Iris pigment epithelial cell (primary cell): ENCODE measurements at places on chromosomes 13 and 19.
A peak's percentile ranks its signal among the peaks of the same experiment; 100 is the strongest.

- DNase-seq: no peak
Observed at GRCh38 chr13:22080832-22081231, 410.0 kb downstream of the FGF9 start.

- DNase-seq: no peak
Observed at GRCh38 chr19:18153556-18154134, 682 bp downstream of the PIK3R2 start.

DNA sequence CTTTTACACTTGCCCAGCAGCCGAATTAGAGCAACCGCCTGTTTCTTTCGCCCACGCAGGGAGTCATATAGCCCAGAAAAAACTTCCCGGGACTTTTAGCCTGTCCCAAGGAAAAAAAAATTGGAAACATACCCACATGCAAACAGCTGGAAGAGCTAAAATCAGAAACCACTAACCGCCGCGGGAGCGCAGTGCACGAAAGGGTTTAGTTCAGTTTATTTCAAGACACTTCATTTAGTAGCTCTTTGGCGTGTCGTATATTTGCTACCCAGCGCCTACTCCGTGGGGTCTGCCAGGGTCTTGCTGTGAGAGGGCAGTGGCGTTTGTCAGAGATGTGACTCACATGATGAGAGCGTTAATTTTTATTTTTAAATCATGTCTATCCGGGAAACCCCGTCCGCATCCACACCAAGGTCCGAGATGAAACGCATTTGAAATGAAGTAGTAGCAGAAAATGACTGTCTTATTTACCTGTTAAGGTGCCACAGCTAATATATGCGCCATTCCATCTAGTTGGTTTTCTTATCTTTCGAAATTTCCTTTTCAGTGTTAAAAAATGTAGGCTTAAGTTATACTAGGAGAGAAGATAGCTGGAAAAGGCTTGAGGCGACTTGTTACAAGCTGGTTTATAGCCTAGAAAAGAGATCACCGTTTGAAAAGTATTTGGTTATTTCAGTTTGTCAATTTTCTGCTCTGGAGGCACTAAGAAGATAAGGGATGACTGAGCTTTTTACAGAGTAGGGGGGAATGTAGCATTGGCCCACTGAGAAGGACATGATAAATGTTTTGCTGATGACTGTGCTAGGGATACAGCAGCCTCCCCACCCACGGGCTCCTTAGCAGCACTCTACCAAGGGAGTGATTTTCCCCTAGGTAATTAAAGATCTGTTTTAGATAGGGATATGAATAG is 1.7 kb downstream of the KLF5 start:
- peak; percentile 80 for DNase-seq

DNA sequence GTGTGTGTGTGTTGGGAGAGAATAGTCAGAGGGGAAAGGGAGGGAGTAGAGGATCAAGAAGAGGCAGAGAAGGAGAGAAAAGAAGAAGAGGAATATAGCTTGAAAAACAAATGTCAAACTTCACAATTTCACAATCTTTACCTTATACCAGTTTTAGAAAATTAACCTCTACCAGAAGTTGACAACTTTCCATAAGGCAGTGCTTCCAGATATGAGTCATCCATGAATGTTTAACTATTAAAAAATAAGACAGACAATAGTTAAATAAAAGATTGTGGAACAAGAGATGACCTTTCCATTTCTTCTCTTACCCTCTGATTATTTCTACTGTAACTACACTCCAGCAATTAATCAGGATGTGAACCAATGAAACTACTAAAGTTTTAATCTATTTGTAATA is 229.4 kb downstream of the ITGBL1 start:
- peak; percentile 59 for DNase-seq

DNA sequence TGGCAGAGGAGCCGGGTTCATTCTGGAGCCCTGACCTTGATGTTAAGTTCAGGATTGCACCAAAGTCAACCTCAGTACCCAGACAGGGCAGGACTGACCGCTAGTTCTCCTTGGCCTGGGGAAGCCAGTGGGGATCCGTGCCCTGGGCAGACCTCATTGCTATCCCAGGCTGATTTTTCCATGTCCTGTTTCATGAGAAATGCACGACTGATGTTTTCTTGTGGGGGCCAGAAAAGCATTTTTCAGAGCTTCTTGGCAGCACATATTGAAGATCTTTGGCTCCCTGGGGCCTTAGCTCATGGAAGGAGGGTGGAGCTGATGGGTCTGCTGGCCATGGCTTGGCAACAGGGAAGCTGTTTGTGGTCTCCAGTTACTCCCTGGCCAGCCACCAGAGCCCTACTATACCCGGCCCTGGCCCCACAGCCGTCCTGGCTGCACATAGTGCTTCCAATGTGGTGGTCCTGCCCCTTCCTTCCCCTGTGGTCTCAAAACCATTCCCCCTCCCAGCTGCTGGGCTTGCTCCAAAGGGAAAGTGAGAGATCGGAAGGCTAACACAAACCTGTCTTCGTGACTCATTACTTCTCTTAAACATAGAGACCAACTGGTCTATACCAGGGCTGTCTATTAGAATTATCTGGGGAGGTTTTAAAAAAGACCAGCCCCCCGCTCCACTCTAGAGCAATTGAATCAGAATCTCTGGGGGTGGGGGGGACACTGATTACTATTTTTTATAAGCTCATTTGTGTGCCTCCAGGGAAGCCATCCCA is 11.2 kb downstream of the IL17D start:
- no peak for DNase-seq

DNA sequence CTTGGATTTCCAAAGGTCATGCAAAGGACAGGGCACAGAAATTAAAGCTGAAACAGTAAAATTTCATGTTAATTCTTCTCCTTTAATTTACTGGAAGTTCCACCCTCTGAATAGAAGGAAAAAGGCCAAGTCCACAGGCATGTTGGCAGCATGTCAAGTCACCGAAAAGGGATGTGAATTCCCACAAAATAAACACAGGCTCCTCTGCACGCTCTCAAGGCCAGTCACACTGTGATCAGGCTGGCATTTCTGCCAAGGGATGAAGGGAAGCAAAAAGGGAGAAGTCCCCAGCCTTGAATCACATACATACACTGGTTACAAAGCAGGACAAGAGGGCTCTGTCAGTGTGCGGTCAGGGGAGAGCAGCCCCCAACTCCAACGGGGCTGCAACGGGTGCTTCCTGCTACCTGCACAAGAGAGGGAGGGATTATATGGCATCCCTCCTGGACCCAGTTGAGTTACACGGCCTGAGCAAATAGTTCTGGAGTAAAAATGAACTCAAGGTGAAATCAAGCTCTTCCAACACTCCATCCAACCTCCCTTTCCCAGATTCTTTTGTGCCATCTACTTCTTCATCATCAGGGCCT is 6.9 kb downstream of the DCLK1 start:
- peak; percentile 32 for DNase-seq

DNA sequence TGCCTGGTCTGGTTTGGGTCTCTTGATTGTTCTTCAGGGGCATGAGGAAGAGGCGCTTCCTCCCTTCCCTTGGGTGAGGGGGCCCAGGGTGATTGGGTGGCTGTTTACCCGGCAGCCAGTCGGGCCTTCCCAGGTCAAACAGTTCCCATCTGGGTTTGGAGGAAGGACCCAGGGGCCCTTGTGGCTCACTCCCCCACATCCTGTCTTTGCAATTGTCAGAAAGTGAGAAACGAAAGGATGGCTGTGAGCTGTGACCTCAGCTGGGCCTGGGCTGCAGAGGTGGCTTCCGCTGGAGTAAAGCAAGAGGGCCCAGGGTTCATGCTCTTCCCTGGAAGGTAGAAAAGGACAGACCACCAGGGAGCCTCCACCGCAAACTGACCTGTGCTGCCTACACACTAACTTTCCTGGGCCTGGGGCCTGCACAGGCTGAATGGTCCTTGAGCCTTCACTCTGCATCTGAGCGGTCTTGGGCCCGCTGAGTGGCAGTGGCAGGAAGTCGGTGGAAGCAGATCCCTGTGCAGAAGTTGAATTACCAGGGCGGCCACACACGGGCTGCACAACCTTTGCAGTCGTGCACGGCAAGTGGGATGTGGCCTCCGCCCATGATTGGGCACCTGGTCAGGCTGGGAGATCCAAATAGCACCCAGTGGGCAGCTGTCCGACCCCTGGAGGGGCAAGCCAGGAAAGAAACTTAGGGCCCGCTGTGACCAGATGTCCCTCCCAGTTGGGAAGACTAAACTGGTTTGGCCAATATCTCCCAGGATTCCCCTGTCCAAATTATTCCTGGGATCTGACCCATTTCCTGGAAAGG is 5.3 kb upstream of the CD79A start:
- no peak for DNase-seq

DNA sequence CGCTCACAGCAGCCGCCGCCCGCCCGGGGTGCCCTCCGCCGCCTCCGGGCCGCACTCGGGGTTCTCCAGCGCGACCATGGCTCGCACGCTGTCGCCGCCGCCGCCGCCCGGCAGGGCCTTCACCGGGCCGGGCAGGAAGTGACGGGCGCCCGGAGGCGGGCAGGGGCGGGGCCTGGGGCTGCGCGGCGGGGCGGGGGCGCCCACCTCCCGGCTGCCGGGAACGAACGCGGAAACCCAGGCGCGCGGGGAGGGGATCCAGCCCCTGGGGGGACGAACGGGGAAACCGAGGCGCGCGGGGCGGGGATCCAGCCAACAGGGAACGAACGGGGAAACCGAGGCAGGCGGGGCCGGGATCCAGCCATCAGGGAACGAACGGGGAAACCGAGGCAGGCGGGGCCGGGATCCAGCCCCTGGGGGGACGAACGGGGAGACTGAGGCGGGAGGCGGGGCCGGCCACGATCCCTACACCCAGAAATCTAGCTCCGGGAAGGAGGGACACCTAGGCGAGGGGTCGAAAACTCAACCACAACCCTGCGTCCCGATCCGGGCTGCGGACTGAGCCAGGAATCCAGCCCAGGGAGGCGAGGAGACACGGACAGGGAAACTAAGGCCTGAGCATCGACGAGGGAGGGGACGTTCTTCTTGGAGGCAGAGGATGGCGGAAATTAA is at the start of gene R3HDM4:
TSS of gene R3HDM4 (minus strand) at position 140 of the 669 bp plus-strand sequence. CDS start at position 78, 62 bp downstream.
- DNase-seq: peak; percentile 52

DNA sequence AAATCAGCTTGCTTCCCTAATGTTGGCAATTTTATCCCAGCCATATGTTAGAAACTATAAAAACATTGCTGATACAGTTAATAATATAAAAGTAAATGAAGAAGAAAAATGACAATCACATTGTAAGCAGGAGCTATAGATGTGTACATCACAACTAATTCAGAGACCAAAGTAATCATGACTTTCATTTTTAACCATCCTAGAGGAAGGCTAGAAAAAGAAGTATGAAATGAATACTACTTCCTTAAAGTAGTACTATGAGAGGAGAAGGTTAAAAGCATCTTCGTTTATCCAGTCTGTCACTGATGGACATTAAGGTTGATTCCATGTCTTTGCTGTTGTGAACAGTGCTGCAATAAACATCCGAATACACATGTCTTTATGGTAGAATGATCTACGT is 135.5 kb downstream of the IRS2 start:
- no peak for DNase-seq

DNA sequence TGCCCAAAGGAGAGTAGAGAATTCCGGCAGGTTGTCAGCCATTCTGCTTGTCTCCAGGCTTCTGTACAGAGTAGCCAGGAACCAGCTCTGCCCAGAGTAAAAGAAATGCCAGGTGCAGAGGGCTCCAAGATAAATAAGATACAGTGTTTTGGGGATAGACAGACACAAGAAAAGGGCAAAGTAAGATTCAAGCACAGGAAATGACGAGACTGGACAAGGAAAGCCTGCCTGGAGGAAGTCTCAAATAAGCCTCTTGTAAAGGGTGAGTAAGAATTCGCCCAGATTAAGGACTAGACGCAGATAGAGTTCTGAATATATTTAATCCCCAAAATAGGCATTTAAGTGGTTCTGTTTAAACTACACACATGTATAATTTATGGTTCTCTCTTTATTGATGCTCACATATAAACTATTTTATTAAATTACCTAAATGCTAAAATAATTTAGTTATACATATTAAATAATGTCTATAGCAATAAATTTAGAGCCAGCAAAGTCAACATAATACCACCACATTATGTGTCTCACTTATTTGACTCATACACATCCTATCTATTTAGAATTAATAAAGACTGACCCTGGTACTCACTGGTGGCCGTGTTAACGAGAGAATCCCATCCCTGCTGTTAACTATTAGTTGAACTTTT is 98.4 kb upstream of the RAP2A start:
- DNase-seq: no peak

- no peak for DNase-seq
Observed at GRCh38 chr13:44399074-44399473, 25.4 kb downstream of the SERP2 start.

DNA sequence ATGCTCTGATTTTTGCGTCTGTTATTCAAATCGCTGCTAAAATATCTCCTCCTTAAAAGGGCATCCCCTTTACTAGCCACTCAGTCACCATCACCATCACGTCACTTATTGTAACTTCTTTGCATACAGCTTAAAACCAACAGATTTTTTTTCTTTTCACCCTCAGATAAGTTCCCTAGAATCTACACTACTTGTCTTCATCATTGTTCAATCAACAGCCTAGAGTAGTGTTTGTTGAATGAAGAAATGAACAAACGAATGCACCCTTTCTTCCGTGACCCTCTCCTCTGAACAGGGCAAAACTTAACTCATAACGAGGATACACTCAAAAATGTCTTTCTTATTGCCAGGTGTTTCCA is 1.1 kb upstream of the AKAP11 start:
- no peak for DNase-seq

- no peak for DNase-seq
Observed at GRCh38 chr13:26660185-26660584, 100.4 kb downstream of the GPR12 start.

GRCh38 chr13:76812206-76812897 is 73.9 kb downstream of the KCTD12 start:
- DNase-seq: no peak

DNA sequence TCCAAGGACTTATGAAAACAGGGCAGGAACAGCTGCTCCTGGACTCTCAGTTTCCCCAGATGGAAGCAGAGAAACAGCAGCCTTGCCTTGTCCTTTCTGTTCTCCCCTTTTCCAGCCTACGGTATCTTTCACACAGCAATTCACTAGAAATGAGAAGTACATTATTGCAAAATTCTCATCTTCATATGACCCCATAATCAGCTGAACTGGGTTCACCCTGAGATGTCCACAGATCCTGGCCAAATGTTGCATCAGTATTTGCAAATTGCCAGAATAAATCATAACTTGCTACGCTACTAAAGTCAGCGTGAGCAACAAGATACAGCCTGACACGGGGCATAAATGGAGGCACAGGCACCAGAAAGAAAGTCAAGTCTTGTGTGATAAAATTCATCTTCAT is 16.1 kb downstream of the VSTM1 start:
- DNase-seq: no peak

DNA sequence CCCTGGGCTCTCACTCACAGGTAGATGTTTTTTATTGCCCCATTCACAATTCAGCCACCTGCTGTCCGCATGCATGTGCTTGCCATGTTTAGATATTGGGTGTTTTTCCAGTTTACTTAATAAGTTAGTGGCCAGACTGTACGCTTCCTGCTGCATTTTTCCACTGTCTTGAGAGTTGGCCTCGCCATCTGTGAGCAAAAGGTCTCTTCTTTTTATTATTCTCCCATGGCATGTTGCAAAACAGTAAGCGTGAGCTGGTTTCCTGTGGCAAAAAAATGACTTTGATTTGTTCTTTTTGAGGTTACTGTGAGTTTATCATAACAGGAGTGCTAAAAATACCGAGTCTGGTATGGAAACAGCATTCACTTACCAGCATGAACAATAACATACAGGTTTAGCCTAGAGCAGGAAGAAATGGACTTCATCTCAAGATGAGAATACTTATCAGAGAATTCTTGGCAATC is 46.0 kb downstream of the SAE1 start:
- DNase-seq: peak; percentile 99
